Inflammatory macrophage treated with lipopolysaccharide for 1 hour (primary cell): ENCODE measurements at places on chromosomes 11 and 22.

- DNase-seq = peak; percentile 8
Measured at GRCh38 chr11:104343578-104343977, 179.6 kb upstream of the PDGFD start.

GRCh38 chr11:11464555-11464954 is 111.5 kb upstream of the CSNK2A3 start:
- DNase-seq = no peak

- DNase-seq = no peak
Measured at GRCh38 chr22:17267661-17268330, 48.6 kb upstream of the ADA2 start.

GRCh38 chr22:36197514-36198146 is 4.0 kb downstream of the APOL4 start:
- DNase-seq = no peak

DNA sequence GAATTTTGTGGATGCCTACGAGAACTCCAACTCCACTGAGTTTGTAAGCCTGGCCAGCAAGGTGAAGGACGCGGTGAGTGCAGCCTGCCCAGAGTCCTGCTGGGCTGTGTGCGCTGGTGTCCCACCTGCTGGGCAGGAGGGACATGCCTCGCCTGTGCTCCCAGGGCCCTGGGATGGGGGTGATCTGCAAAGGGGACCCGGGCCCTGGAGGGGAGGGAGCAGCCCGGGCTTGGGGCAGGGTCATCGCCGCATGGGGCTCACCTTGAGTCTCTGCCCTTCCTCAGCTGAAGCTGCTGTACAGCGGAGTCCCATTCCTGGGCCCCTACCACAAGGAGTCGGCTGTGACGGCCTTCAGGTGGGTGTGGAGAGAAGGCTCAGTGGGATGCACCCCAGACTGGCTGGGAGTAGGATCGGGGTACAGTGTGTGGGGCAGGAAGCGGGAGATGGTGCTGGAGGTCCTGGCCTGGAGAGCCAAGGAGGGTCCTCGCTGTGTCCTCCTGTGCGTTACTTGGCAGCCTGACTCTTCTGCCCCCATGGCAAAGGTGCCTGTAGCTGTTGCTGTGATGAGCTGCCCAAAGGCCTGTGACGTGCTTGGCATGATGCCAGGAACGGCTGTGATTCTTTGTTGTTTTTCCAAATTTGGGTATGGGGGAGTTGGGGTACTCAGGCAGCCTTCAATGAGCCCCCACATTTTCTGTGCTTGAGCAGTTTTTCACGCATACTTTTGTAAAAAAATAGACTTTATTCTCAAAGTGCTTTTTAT is 29.2 kb downstream of the ST14 start:
- DNase-seq = no peak

DNA sequence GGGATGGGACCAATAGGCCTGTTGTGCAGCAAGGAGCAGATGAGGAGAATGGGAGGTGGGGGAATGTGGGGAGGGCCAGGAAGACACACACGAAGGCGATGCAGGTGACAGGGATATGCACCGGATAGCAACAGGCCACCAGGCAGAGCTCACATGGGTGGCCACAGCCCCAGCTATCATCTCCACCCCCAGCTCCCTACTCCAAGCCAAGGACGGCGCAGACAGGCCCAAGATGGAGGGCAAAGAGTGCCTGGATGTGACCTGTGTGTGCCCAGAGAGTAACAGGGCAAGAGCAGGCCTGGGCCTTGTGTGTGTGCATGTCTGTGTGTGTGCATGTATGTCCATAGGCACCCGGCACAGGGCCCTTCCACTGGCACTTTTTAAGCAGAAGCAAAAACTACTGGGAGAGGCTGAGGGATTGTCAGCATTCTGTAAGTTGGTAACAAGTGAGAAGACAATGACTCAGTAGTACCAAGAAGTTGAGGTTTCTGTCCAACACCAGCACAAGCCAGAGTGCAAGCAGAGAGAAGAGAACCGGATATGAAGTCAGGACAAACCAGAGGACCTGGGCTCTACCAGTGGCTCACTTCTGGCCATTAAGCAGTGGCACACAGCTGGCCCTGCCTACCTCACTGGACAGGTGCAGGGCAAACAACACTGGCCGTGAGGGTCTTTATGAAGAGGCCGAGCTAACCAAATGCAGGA is 36.4 kb downstream of the NRXN2 start:
- DNase-seq = no peak

GRCh38 chr11:71251761-71252268 is 562 bp downstream of the SHANK2 start:
- DNase-seq = no peak

GRCh38 chr11:44300844-44301563 is 8.9 kb downstream of the ALX4 start:
- no peak for DNase-seq

GRCh38 chr11:117876059-117876340 is 458 bp downstream of the FXYD6 start:
- DNase-seq = no peak

GRCh38 chr11:95577716-95578460 is 211.7 kb downstream of the FAM76B start:
- peak; percentile 77 for DNase-seq

GRCh38 chr22:38863531-38864131 is 8.4 kb downstream of the CBX6 start:
- no peak for DNase-seq

DNA sequence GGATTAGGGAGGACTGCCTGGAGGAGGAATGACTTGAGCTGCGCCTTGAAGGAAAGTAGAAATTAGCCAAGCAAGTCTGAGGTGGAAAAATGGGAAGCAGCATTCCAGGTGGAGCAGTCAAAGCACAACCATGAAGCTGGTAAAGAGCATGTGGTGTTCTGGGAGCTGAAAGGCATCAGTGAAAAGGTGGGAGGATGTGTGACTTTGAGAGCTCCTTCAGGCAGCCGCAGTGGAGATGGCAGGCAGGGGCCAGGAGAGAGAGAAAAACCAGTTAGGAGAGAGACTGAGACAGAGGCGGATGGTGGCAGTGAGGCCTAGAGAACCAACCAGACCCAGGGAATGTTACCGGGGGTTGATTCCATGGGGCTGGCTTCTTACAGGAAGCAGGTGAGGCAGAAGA is 393.4 kb downstream of the MIAT start:
- no peak for DNase-seq

- peak; percentile 73 for DNase-seq
Measured at GRCh38 chr22:24592851-24593558, at the start of gene LRRC75B. Gene LRRC75B, minus strand, starts transcription at chr22:24593073. Its CDS starts 34 bp downstream, at chr22:24593039.

GRCh38 chr11:16611926-16612565 is 126.4 kb upstream of the C11orf58 start:
- DNase-seq = no peak

DNA sequence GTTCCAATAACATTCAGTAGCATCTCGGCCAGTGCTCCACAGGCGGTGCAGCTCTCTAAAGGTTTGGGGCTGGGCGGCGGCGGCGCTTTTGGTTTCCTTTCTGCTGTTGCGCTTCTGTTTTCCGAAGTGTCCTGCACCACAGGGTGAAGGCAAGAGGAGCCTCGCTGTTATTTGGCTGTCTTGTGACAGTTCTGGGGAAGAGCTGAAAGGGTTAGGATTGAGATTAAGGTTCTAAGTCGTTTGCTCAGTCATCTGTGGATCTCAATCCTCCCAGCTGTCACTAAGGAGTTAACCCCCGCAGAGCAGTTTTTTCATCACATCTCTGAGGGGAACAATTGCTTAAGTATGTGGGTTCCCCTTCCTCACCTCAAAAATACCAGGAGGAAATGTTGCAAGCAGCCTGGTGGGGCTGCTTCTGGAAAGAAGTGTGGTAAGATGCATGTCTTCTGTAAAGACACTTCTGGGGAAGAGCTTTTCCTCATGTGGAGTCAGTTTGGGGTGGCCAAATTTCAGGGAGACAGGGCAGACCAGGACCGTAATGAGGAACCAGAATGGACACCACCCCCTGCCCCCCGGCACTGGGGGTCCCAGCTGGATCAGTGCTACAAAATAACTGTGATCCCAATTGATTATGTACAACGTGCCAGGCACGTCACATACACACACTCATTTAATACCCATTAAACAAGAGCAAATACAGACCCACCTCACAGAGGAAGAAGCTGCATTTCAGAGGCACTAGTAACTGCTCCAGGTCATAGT is 14.2 kb downstream of the TMEM121B start:
- DNase-seq = peak; percentile 93

DNA sequence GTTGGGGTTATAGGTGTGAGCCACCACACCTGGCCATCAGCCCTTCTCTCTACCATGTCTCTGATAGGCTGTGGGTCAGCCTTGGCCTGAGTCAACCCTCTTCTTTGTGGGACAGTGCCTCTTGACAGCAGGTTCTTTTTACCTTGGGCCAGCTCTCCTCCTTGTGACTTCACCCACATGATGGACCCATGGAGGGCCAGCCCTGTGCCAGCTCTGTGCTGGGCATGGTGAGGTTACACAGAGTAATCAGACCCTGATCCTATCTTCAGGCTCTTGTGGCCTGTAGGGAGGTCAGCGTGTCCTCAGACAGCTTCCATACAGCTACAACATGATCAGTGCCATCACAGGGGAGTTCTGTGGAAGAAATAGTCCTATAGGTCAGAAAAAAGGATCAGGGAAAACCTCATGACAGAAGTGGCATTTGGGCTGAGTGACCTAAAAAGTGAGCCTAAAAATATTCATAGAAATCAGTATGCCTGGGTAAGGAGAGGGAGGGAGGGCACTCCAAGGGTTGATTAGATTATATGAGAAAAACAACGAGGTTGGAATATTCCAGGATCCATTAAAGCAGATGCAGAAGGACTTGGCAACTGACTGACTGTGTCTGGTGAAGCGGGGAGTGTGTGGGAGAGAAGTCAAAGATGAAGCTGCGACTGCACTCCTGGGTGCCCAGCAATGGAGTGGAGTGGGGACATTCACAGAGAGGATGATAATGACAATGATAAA is 17.1 kb downstream of the OTOG start:
- DNase-seq = no peak

DNA sequence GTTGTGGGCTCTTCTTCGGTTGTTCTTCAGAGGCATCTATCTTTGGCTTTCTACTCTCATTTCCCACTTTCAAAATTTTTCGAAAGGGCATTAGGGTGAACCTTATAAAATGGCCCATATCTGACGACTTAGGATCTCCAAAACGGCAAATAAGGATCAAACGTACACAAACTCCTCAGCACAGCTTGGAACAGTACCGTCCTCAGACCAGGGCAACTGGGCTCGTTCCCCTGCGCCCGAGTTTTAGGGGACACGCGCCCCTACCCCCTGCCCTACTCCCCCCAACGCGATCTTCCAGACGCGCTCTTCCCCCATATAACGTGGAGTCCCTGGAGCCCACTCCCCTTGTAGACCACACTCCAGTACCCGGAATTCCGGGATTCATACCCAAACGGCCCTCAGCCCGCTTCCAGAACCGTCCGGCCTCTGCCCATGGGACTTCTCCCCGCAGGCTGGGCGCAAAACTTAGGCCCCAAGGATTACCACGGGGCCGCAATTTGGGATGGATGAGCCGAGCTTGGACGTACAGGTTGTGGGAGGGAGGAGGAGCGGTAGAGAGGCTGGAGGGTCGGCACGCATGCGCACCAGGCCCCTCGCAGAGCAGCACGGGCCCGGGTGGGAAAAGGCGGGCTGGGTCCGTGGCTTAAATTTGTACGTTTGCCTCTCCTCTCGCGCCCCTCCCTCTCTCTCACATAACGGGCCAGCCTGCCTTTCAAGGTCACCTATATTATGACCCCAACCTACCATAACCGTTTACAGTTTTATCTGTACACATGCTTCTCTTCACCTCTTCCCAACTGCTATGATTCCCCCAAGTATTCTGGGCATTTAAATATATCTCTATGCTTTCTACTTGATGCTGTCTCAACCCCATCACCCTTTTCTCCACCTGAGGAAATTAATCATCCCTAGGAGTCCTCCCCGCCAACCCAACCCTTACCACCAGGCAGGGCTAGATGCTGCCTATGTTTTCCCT is 3.4 kb downstream of the CCDC89 start:
- no peak for DNase-seq

DNA sequence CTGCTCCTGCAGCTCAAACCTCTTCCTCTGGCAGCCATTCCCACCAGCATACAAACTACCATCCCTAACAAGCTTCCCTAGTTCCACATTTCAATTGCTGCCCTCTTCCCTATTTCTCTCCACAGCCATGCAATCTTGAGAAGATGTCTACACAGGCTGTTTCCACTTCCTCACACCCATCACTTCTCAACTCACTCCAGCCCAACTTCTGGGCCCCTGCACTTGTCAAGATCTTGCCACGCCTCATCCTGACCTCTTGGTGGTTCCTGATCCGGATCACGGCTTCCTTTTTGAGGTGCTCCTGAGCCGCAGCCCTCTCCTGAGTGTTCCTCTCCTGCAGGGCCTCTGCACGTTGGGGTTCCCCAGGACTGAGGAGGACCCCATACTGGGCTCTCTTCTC is 22.6 kb downstream of the RPL27A start:
- DNase-seq = peak; percentile 69

DNA sequence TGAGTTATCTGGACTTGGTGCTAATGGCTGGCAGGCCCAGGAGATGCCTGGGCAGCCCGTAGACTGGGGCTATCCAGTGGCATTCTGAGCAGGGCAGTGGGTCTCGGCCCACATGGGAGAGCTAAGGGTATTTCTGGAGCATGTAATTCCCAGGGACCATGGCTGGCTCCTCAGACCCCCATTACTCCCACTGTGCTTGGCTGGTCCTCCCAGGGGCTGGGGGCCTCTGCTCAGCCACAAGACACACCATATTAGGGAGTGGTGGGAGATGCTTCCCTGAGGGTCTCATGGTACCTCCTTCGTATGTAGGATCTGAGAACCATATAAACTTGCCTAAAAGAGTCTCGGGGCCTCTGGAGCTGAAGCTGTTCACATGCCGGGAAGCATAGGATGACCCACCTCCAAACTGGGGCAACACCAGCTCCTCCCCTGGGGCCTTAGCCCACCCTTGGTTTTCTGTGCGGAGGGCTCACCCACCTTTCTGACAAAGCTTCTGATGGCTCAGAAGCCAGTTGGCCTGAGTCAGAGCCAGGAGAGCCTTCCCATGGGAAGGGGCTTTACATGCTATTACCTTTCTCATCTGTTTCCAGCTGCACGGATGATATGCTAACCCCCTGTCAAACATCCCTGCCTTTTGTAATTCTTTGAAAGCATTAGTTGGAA is 9.5 kb upstream of the FTH1 start:
- no peak for DNase-seq

GRCh38 chr11:2093575-2094353 is 45.4 kb downstream of the IGF2 start:
- no peak for DNase-seq

DNA sequence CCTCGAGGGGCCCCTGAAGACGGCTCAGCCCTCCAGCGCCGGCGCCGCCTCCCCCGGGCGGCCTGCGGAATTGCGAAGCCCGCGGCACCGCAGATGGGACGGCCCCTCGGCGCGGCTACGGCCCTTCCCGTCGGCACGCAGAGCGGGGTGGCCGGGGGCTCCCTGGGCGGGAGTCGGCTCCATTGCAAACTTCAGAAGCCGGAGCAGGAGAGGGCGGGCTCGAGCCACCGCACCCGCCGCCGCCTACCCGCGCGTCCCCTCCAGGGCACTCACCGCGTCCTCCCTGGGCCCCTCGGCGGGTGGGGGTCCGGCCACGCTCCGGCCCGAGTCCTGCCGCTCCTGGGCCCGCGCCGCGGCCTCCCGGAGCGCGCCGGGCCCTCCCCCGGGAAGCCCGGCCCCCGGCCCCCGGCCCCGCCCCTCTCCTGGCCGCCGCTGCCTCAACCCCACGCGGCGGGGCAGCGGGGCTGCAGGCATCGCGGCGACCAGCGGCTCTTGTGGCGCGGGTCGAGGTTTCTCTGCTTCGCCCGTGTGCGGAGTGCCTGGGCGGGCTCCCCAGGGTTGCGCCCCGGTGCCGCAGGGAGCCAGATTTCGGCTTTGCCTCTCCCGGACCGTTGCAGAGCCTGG is at the start of gene PACSIN3:
Gene PACSIN3, minus strand, starts transcription at position 359 of the 624 bp plus-strand sequence. CDS start 3,707 bp downstream, outside the sequence.
- no peak for DNase-seq

GRCh38 chr22:45677063-45677462 is 5.4 kb downstream of the ATXN10 start:
- DNase-seq = no peak

- DNase-seq = no peak
Measured at GRCh38 chr22:48181263-48181955, 1419.0 kb downstream of the TBC1D22A start.
